ENCODE measurements at places on chromosomes 2 and 18.

DNA sequence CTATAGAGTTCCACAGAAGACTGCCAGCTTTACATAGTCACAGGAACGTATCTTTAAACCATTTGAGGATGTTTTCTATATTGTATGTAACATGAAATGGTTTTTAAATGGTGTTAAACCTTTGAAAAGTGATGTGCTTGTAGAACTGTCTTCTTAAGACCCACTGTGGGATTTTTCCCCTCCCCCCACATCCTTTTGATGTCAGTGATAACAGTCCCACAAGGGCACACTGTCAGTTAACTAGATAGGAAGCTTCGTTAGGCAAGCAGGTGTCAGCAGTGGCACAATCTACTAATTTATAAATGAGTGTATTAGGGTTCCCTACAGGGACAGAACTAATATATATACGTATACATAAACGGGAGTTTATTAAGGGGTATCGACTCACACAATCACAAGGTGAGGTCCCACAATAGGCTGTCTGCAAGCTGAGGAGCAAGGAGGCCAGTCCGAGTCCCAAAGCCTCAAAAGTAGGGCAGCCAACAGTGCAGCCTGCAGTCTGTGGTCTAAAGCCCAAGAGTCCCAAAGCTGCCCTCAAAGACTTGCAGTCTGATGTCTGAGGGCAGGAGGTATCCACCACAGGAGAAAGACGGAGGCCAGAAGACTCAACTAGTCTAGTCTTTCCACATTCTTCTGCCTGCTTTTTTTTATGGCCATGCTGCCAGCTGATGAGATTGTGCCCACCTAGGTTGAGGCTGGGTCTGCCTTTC is 23.8 kb upstream of the HNRNPLL start:
- DNase-seq, result no peak

GRCh38 chr2:36329746-36330472 is 25.7 kb upstream of the CRIM1 start:
- DNase-seq, result no peak

DNA sequence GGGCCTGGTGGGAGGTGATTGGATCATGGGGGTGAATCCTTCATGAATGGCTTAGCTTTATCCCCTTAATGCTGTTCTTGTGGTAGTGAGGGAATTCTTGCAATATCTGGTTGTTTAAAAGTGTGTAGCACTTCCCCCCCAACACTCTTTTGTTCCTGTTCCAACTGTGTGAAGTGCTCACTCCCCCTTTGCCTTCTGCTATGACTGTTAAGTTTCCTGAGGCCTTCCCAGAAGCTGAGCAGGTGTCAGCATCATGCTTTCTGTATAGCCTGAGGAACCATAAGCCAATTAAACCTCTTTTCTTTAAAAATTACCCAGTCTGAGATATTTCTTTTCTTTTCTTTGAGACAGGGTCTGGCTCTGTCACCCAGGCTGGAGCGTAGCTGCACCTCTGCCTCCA is 139.4 kb downstream of the RNF152 start:
- no peak for DNase-seq

DNA sequence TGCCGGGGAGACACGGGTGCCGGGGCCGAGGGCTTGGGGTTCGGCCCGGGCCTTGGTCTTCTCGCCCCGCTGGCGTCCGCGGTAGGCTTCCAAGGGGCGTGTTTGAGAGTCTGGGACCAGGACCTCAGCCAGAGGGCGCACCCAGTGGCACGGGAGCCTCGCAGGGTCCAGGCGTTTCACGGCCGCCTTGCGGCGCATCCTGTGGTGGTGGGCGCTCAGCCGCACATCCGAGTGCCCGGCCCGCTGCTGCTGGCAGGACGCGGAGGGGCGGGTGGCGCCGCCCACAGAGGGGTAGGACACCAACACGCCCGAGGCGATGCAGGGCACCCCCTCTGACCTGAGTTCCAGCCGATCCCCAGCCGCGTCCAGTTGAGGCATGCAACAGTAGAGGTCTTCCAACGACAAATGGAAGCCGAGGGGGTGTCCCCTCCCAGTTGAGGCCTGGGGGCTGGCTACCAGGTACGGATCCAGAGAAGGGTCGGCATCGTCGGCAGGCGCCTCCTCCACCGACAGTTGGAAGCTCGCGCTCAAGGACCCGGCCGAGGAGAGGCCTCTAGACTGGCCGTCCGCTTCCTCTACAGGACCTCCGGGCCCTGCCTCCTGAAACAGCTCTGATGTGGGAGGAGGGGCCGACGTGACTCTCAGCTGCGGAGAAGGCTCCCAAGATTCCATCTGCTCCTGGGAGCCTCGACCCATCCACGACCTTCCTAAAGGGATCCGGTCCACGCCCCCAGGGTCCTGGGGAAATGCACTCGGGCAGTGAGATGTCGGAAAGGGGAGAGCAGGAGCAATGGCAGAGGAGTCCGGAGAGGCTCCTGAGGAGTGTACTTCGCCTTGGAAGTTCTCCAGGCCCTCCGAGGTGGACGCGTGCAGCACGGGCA is 6.3 kb downstream of the C2orf81 start:
- DNase-seq, result no peak

DNA sequence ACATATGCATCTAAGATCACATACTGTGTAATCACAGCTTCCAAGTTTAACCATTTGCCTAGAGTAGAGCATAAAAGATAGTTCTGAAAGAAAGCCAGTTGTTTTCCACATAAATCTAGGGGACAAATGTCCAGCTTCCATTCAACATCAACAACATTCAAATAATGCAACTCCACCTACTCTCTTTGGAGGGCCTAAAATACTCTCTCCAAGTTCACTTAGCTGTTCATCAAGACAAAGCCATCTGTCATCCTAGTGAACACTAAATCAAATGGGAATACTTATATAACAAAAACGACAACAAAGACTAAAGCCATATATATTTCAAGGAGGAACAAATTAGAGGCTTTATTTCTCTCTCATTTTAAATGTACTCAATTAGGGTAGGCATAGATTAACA is 221.5 kb upstream of the CDH2 start:
- DNase-seq, result no peak

GRCh38 chr18:77068321-77069312 is 64.0 kb downstream of the MBP start:
- DNase-seq, result no peak

DNA sequence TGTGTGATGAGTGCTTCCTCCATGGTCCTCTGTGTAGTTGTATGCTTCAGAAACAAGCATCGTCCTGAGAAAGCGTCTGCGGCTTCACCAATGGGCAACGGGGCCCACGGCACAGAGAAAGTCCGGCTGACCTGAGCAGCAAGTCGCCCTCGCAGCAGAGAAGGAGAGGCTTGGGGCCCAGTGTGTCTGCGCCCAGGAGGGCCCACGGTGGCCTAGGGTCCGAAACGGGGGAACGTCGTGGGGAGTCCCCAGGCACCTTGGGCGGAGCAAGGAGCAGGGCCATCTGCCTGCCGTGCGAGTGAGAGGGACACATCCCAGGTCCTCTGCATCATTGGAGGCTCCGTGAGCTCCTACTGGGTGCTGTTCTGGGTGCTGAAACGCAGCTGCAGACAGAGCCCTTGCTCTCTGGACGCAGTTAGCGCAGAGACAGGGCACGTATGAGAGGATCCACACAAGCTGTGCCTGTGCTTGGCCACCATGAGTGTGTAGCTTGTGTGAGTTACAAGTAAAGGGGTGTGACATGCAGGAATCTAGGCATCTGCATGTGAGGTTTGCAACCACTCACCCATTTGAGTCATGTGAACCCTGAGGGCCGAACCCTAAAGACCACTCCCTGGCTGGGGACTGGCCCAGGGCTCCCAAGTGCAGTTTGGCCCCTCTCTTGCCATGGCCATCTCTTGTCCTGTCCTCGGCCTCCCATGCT is 10.6 kb downstream of the GPC1 start:
- no peak for DNase-seq

Measured in DMS79 treated with DMSO at 0.1 percent for 48 hours (cell line).